ENCODE measurements at places on chromosomes 11 and 22. TPM values are rescaled to one million over a fixed set of nuclear protein-coding genes. Genes with fewer than 3 reads are reported as not detected.
A peak's percentile ranks its signal among the peaks of the same experiment; 100 is the strongest.

The KDM4D gene
- 3.8 TPM for polyA plus RNA-seq

DNA sequence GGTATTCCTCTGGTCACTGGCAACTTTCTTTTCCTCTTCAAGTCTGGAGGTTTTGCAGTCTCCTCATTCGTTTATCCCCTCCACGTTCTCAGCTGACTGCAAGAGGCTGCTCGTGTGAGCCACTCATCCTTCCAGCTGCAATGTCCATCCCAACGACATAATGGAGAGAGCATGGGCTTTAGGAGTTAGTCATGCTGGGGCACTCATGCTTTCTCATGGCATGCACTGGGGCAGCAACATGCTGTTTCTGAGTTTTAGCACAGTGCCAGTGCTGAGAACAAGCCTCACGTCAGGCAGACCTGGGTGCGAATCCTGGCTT, 7.1 kb downstream of the DCPS start:
- DNase-seq, result no peak

DNA sequence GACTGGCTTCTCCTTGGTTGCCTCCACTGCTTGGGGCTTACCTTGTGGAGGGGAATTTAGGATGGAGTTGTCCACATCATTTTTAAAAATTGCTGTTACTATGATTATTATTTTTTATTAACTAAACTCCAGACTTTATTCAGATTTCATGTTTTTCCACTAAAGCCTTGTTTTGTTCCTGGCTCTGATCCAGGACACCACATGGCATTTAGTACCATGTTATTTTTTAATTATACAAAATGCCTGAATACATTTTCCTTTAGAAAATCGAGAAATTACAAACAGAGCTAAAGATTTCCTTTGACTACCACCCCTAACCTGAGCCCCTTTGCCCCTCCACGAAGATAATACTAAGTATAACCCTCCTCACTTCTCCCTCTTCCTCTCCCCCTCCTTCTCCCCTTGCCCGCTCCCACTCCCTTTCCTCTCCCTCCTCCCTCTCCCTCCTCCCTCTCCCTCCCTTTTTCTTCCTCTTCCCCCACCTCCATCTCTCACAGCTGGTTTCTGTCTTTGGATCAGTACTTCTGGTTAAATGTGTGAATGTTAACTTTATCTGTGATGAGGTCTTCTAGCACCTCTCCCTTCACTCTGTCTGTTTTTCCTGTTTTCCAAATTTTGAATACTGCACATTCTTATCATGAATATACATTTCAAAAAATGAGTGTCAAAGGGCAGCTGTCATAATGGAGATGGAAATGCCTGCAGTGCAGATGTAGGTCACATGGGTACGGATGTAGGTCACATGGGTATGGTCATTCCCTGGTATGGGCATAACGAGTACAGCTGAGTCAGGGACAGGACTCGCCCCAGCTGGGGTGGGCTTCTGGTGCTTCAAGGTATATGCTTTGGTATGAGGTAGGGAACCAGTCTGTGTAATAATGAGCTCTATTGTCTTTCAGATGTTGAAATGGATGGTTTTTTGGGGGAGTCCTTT, 54.4 kb upstream of the OR4B1 start:
- DNase-seq, result no peak

The PICK1 gene
- 7.1 TPM for polyA plus RNA-seq

GRCh38 chr22:27387561-27387960, 414.0 kb downstream of the MN1 start:
- DNase-seq, result no peak

DNA sequence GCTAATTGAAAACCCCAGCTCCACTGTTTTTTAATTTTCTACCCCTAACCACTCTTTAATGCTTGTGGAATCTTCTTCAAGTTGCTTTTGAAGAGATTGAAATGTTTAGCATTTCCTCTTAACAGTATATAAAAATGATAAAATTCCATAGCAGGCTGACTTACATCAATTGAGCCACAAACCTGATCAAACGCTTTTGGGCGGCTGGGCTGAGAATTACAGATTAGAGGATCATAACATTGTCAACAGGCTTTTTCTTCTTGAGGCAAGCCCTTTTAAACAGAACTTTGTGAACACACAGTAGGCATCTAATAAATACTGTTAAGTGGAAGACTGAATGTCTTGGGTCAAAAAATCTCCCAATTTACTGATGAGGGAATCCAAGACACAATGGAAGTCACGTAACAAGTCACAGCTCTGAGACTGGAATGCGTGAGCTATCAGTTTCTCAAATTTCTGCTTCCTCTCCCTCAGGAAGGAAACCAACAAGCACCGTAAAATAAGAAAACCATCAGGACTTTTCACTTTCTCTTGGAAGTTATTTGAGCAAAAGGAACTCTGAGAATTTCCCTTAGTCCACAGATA, 50.0 kb upstream of the CCDC89 start:
- no peak for DNase-seq

- DNase-seq, result no peak
These were observed 18.9 kb downstream of the SHISAL1 start for GRCh38 chr22:44293876-44294275.

- DNase-seq, result no peak
These were observed 68.2 kb downstream of the BBOX1 start for GRCh38 chr11:27108809-27109208.

DNA sequence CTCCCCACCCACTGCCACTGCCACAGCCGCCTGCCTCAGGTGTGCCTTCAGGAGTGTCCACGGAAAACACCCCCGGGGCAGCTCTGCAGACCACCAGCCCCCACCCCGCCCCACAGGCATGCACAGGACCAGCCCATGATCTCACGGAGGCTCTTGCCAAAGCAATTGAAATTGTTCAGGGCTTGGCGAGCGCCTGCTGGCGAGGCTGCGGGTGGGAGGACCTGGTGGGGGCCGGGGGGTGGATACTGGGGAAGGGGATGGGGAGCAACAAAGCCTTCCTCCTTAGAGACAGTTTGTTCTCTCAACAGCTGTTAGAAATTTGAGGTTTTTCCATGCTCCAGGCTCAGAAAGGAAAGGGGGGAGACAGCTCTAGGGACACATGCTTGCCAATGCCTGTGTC, 274.7 kb downstream of the MN1 start:
- no peak for DNase-seq

GRCh38 chr22:41367680-41368542, 13.8 kb upstream of the TEF start:
- no peak for DNase-seq

- no peak for DNase-seq
These were observed 720.1 kb downstream of the DLG2 start for GRCh38 chr11:84906995-84907394.

DNA sequence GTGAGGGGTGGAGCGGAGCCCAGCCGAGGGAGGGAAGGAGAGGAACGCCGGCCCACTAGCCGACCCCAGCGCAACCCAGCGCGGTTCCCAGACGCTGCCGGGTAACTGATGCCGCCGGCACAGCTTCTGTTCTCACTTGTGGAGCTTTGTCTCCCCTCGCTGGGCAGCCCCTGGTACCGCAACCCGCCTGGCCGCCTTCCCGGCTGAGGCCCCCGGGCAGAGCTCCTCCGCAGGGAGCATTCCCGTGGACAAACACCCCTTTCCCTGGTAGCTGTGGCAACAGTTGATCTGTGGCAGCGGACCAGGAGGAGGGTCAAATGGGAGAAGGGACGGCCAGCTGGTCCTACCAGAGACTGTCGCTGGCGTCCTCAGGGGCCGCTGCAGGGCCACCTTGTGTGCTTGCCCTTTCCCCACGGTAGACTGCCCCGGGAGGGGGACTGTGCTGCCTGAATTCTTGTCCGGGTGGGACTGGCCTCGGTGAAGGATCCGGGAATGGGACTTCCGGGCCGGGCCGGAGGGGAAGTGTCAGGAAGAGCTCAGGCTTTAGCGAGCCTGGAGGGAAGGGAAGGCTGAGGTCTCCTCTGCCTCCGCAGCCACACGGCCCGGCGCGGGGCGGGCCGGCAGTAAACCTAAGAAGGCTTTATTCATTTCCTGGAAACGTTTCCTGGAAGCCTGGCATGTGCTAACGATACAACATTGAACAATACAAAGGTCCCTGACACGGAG, 468.0 kb downstream of the OPCML start:
- DNase-seq, result no peak

GRCh38 chr11:119567688-119568582, 145.0 kb upstream of the THY1 start:
- DNase-seq, result no peak

DNA sequence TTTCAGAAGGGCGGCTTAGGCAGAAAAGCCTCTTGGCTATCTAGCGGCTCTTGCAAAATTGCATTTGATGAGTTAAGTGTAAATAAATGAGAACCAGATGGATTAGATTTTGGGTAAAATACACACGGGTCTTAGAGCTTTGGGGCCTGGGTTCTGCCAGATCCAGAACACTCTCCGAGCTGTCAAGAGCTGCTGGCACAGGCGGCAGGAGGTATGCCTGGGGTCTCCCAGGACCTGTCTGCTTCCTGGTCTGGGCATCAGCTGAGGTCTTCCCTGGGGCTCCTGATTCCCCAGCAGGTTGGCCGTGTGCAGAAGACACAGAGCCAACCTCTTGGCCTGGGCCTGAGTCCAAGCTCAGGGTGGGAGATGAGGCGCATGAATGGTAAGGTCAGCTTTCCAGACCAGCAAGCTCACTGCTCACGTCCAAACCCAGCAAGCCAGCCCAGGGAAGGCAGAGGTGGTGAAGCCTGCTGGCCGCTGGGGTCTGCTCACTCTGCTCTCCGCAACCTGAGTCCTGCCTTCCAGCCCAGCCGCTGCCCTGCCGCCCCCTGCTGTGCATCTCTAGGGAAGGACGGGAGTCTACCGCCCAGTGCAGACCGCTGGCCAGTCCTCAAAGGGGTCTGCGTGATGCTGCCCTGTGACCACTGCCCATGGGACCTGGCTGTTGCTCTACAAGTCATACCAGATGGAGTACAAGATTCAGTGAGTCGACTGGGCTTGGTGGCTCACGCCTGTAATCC, 44.9 kb downstream of the SCUBE1 start:
- no peak for DNase-seq

The OR4C13 gene
- not detected for polyA plus RNA-seq

The CCDC73 gene
- not detected for polyA plus RNA-seq

The AIFM3 gene
- polyA plus RNA-seq, result not detected

The GSTT2B gene
- polyA plus RNA-seq, result not detected

GRCh38 chr22:46881373-46882118, 119.1 kb downstream of the TBC1D22A start:
- no peak for DNase-seq

GRCh38 chr22:49048591-49048990, 779.1 kb downstream of the BRD1 start:
- no peak for DNase-seq

DNA sequence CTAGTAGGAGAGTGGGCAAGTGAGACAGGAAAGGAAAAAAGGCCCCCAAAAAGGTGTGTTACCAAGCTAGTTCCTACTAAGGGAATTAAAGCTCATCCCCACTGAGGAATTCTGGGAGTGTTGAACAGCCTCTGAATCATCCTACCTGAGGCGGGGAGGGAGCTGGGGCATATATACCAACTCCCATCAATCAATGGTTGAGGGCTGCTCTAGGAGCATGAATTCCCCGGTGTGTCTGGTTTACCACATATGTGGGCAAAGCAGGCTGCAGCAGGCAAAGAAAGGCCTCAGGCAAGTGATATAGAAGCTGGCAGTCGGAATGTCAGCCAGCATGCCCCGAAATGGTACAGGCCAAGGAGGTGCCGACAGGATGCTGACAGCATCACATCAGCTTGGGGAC, 23.6 kb upstream of the CDON start:
- no peak for DNase-seq

- no peak for DNase-seq
These were observed 12.9 kb downstream of the OR51L1 start for GRCh38 chr11:5007561-5007960.

DNA sequence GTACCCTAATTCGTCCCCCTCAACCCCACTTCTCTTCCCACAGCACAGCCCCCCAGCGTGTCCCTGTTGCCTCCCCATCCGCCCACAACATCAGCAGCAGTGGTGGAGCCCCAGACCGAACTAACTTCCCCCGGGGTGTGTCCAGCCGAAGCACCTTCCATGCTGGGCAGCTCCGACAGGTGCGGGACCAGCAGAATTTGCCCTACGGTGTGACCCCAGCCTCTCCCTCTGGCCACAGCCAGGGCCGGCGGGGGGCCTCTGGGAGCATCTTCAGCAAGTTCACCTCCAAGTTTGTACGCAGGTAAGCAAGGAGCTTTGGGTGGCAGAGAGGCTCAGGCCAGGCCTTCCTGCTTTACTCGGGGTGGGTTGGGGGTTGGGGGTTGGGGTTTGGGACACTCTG, 12.2 kb downstream of the RCOR2 start:
- no peak for DNase-seq

- DNase-seq, result no peak
These were observed 427.9 kb upstream of the CCDC179 start for GRCh38 chr11:23288003-23288783.

DNA sequence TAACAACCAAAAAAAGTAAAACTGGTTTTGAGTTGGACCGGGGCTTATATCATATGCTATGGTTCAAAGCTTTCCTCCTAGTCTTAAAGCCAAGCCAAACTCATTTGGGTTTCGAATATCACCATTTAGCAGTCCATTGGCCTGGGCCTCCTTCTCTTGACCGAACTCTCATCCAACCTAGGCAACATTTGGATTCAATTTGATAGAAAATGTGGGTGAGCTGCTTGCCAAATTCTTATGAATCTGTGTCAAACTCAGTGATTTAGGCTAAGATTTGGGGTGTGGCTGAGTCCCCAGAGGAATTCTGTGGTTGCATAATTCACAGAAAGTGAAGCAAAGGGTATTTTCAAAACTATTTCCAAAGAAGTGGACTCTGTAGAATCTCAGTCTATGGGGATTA, 83.7 kb downstream of the BLID start:
- DNase-seq, result no peak

GRCh38 chr22:46453006-46453828, 84.2 kb downstream of the CELSR1 start:
- DNase-seq, result no peak

- DNase-seq, result peak; percentile 46
These were observed 7.1 kb downstream of the PRPF19 start for GRCh38 chr11:60899046-60899936.

DNA sequence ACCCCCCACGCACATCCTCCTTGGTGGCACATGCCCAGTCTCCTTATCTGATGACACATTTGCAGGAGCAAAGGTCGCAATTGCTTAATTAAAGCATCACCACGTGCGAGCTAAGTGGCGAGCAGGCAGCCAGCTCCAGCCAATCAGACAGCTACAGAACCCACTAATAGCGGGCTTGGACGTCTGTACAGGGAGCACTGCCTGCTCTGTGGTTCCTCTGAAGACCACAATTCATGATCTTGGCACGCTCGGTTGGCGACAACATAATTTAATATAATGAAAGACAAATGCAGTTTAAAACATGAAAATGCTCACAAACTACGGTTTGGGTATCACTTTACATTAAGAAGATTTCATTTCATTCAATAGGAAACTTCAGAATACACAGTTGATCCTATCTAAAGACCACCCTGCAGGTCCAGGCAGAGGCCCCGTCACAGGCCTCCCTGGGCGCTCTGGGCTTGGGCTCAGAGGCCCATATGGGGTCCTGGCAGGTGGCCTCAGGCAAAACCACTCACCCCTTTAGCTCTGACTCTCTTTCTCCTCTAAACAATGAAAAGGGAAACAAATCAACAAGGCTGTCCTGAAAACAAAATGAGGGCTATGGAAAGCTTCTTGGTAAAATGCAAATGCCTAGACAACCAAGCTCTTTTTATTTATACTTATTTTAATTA, 10.4 kb downstream of the PACSIN2 start:
- no peak for DNase-seq

The SLC22A8 gene
- polyA plus RNA-seq, result not detected

GRCh38 chr22:30245181-30245984, 1.2 kb downstream of the LIF start:
- DNase-seq, result no peak

The TSSK2 gene
- not detected for polyA plus RNA-seq

GRCh38 chr11:86589856-86590589, 82.4 kb downstream of the ME3 start:
- DNase-seq, result no peak

The A4GALT gene
- polyA plus RNA-seq, result 0.73 TPM

- DNase-seq, result no peak
These were observed 12.5 kb downstream of the PATZ1 start for GRCh38 chr22:31333641-31334040.

All from naive B cell (primary cell).